H1 (cell line): ENCODE measurements at places on chromosomes 5 and 9. TPM values are rescaled to one million over a fixed set of nuclear protein-coding genes. Genes with fewer than 3 reads are reported as not detected.

The POLR3G gene
- 119 and 149 TPM in 2 replicates for polyA plus RNA-seq

The MARCOL gene
- polyA plus RNA-seq: not detected in 2 replicates

The PLPP7 gene
- polyA plus RNA-seq: 3.9 and 5.0 TPM in 2 replicates

The PCDHAC2 gene
- 4.6 and 5.0 TPM in 2 replicates for polyA plus RNA-seq

The TAF11L7 gene
- not detected in 2 replicates for polyA plus RNA-seq

The WNK2 gene
- 12.0 and 20.6 TPM in 2 replicates for polyA plus RNA-seq

The ITGA2 gene
- polyA plus RNA-seq: 1.0 and 1.4 TPM in 2 replicates

The RPL35 gene
- polyA plus RNA-seq: 2,448 and 2,722 TPM in 2 replicates

The MSX2 gene
- polyA plus RNA-seq: 0.24 and 0.30 TPM in 2 replicates

The EXOC3 gene
- polyA plus RNA-seq: 14.4 and 19.5 TPM in 2 replicates

The FGFR4 gene
- 61.4 and 90.7 TPM in 2 replicates for polyA plus RNA-seq

The NOXA1 gene
- polyA plus RNA-seq: 0.91 and 1.5 TPM in 2 replicates

The ECSCR gene
- 4.9 and 7.2 TPM in 2 replicates for polyA plus RNA-seq

- DNase-seq: no peak
Measured at GRCh38 chr5:95738072-95738471, 6.9 kb downstream of the RHOBTB3 start.

- DNase-seq: no peak
Measured at GRCh38 chr5:167790462-167791260, 500.8 kb upstream of the WWC1 start.

DNA sequence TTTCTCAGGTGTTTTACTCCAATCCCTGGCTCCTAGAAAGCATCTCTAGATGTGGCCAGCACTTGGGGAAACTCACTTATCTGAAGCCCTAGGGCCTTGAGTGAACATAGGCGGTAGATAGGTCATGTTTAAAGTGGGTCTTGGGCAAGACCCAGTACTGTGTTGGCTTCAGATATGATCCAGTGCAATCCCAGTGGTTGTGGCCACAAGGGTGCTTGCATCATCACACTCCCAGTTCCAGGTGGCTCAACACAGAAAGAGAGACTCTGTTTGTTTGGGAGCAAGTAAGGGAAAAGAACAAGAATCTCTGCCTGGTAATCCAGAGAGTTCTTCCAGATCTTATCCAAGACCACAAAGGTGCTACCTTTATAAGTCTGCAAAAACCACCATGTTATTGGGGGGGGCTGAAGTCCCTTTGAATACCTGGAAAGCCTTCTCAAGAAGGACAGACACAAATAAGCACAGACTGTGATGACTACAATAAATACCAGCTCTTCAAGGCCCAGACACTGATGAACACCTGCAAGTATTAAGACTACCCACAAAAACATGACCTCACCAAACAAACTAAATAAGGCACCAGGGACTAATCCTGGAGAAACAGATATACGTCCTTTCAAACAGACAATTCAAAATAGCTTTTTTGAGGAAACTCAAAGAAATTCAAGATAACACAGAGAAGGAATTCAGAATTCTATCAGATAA lies 114.7 kb downstream of the LURAP1L start:
- DNase-seq: no peak

DNA sequence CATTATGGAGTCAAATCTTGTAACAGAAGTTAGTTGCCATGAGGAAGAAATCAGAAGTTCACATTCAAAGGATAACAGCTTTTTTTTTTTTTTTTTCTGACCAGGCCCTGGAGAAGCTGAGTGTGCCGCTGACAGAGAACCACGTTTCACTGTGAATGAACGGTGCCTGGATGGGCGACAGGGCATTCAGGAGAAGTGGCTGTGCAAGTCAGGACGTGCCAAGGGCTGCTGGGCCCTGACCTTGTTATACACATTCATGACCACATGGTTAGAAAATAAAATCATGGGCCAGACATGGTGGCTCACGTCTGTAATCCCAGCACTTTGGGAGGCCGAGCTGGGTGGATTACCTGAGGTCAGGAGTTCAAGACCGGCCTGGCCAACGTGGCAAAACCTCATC lies 91.6 kb downstream of the ANKH start:
- no peak for DNase-seq

DNA sequence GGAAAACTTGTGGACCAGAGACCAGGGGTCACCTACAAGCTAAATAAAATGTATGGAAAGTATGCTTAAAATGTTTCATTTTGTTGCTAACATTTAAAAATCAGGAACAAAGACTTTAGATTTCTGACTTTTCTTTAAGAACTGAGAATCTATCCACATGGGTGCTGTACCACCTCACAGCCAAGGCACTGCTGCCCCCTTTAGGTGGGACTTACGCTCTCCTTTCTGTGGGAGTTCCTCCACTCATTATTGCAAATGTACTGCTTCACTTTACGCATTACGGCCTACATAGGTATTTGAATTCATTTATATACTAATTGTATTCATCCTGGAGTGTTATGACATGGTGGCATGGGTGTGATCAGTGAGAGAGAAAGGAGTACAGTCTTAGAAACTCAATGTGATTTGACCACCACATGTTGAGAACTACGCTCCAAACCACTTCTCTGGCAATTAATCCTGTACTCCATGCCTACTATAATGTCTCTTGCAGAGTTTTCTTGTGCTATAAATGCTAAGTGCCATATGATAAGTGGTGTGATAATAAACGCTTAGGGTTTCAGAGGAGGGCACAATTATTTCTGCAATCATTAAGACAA lies 24.7 kb upstream of the CETN3 start:
- peak; percentile 79 for DNase-seq

- DNase-seq: no peak
Measured at GRCh38 chr9:21153336-21154017, 11.8 kb upstream of the IFNW1 start.

GRCh38 chr5:138111937-138112336 lies 27.3 kb downstream of the NME5 start:
- DNase-seq: no peak

DNA sequence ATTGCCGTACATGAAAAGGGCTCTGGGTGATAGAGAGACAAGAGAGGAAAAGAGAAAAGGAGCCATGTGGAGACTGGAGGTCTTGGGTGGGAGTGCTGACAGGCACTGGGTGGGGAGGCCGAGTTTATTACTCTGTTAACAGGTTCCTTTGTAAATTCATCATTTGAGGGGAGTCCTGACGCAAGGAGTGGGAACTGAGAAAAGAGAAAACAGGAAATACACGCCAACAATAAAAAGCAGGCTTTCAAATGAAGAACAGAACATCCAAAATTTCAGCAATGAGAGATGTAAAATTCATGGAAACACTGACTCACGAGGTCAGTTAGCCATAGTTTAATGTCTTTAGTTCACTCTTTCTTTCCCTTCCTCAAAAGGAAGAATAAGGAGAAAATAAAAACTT lies 342.8 kb downstream of the TMEM167A start:
- no peak for DNase-seq

- no peak for DNase-seq
Measured at GRCh38 chr5:126098330-126099017, 324.7 kb upstream of the GRAMD2B start.

DNA sequence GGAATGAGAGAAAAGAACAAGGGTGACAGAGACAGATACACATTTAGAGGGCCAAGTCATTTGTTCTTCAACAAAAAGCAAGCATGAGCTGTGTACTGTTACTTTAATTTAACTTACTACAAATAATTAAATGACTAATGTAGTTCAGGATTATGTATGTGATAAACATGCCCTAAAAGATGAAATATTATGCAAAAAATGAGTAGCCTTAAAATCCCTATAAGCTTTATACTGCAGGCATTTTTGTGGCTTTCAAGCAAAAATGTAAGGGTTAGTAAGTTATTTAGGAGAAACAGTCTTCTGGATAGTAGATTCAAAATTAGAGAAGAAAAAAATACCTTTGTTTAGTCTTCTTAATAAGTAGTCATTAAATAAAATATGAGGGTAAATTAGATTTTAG lies 431.2 kb downstream of the CSNK1G3 start:
- DNase-seq: no peak

DNA sequence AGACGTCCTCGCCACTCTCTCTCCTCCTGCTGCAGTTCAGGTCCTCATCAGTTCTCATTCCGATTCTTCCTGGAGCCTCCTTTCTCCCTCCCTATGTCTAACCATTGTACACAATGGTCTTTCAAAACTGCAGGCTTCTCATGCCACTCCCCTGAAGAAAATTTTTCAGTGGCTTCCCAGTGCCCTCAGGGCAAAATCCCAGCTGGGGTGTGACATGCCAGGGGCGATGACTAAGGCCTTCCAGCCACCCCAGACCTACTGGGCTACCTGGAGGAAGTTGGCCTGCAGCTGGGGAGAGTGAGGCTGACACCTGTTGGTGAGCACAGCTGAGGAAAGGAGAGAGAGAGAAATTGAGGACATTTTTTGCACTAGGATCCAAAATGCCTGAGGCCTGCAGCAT lies 65.2 kb downstream of the SREK1 start:
- no peak for DNase-seq

- no peak for DNase-seq
Measured at GRCh38 chr5:152688561-152689249, 283.6 kb upstream of the NMUR2 start.

- peak; percentile 17 for DNase-seq
Measured at GRCh38 chr9:87682085-87682484, 43.8 kb upstream of the CTSL start.

DNA sequence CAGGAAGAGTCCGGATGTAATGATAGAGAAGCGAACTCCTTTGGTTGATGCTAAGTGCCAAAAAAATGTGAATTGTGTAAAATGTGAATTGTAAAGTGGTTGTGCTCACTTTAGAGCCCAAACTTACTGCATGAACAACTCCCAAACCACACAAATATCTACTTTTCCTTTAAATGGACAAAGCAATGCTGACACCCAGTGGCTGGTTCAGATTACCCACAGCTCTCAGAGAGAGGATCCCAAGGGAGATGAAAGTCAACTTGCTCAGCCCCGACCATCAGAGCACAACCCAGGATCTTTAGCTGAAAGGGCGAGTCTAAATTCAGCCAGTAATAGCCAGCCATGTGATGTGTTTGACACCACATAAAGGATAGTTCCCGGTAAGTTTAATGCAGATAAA lies 133.7 kb downstream of the NMUR2 start:
- DNase-seq: no peak

GRCh38 chr9:94807556-94807955 lies 81.1 kb downstream of the AOPEP start:
- DNase-seq: no peak

DNA sequence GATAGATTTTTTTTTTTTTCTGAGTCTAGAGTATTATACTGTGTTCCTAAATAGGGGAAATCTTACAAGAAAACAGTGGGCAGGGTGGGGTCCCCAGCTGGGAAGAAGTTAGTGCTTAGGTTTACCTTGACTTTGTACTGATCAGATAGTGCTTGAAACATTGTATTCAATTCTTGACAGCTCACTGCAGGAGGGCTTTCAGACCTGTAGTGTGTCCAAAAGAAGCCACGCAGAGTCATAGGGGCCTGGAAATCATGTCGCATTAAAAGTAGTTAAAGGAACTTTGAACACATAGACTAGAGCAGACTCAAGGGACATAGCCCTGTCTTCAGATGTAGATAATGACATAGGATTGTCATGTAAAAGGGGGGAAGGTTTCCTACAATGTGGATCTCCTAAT lies 215.4 kb upstream of the NR4A3 start:
- no peak for DNase-seq

GRCh38 chr5:60277941-60278340 lies 384.4 kb upstream of the PDE4D start:
- DNase-seq: no peak

DNA sequence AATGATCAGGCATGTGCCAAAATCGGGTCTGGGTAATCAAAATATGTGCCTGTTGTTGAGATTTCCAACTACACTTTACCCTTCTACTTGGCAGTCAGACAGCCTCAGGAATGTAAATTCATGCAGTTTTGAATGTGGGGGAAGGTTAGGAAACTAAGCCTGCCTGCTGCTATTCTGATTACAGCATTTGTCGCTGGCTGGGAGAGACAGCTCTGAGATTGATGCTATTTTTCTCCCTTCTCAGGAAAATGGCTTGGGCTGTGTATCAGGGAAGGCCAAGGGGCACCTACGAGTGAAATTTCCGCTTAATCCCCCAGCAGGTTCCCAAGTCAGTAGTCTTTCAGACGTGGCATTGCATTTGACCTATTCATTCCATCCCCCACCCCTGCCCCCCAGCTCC lies 3.6 kb upstream of the RGS7BP start:
- DNase-seq: no peak

DNA sequence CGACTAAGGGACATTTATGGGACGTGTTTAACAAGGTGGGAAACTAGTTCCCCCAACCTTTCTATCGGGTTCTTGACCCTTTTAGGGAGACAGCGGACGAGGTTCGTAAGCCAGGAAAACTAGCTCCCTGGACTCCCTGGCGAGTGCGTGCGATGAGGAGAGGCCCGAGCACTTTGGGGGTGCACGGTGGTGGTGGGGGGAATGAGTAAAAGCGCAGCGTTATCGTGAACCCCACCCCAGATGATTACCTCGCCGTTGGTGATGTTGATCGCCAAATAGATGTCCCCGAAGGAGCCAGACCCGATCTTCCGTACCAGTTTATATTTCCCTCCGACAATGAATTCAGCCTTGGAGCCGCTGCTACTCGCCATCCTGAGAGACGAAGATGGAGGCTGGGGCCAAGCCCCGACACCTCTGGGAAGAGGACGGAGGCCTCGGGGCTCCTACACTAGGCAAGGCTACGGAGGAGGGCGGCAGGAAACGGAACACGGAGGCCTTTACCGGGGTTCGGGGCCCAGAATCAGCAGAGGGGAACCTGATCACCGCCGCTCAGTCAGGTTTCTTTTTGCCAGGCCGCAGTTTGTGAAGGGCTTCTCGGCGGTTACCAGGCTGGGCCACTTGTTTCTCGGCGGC lies 529 bp downstream of the CSNK1A1 start:
- DNase-seq: peak; percentile 55
